Posterior vena cava (tissue), 2 donors: ENCODE measurements at places on chromosomes 6 and 20.

DNA sequence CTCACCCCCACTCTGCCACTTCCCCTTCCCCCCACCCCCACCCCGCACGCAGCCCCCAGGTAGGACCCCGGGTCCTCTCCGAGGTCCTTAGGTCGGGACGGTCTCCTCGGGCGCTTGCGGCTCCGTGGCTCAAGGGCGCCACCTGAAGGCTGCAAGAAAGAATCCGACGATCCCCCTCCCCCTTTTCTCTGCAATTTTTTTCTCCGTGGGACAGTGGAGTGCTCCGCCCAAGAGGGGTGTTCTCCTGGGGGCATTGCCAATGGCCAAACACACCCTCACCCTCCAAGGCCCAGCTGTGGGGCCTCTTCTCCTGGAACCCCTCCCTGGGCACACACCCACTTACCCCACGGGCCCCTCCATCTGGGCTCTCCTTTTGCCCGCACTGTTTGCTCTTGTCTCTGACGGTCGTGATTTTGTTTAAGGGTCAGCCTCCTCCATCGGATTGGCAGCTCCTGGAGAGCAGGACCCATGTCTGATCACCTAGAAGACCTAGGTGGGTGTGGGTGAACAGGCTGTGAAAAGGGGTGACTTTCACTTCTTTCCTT is 1.1 kb upstream of the TMEM74B start:
- no peak for DNase-seq

GRCh38 chr6:92259171-92259570 is 1160.2 kb downstream of the EPHA7 start:
- DNase-seq = no peak

DNA sequence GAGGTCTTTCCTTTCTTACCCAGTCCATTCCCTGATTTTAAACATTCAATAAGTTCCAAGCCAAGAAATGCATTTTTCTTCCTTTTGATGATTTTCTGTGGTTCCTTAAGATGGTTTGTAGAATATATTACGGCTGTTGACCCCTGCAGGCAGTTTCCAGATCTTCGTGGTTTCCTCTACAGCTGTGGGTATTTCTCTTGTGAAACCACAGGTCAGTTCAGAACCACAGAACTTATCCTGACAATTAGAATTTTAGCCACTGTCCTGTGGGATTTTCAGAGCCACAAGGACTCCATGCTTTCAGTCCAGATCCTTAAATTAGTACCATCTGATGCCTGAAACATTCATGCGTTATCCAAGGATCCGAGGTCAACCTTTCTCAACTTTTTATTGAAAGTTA is 29.7 kb upstream of the EXOC2 start:
- no peak for DNase-seq

DNA sequence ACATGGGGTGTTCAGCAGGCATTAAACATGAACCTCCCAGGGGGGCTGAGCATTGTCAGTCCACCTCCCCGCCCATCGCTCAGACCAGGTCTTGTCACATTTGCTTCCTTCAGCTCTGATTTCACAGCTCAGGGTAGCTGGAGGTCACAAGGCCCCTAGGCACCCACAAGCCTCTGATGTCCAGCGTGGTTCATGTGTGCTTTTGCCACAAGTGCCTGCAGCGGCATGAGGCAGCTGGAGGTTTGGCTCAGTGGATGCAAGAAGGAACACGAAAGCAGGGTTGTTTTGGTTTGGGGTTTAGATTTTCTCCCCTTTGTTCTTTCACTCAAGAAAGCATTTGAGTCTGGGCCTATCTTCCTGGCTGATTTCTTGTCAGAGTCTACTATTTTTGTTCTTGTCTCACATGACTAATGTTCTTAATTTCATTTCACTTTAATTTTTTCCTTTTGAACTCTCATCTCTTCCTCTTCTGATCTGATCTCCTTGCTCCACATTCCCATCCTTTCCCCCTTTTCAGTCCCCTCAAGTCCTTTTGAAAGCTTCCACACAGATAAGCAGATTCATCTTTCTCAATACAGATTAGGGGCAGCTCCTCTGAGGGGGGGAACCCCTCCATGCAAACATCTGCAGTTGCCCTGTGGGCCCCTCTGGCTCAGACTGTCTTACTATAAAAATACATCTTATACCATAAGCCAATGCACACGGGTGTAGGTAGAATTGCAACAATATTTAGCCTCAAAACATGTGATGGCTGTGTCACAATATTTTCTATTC is 68.1 kb upstream of the CEP85L start:
- DNase-seq = no peak

DNA sequence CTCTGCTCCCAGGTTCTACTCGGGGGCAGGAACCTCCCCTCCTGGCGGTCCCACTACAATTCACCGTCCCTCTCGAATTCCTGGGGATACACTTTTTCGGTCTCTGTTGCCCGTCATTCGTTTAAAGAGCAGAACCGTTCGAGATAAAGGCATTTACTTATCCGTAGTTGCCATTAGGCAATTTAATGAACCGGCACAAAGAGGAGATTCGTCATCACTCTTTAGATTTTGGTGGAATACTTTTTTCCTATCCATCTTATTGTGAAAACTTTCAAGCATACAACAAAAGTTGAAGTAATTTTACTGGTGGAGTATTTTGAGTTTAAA is 1.2 kb upstream of the CD24 start:
- DNase-seq = no peak

GRCh38 chr20:33415948-33416347 is 14.6 kb upstream of the CDK5RAP1 start:
- DNase-seq = no peak

- no peak for DNase-seq
Observed at GRCh38 chr6:119183457-119183856, 105.0 kb upstream of the FAM184A start.

GRCh38 chr20:45867819-45868176 is 10.4 kb downstream of the ZSWIM3 start:
- DNase-seq = no peak

DNA sequence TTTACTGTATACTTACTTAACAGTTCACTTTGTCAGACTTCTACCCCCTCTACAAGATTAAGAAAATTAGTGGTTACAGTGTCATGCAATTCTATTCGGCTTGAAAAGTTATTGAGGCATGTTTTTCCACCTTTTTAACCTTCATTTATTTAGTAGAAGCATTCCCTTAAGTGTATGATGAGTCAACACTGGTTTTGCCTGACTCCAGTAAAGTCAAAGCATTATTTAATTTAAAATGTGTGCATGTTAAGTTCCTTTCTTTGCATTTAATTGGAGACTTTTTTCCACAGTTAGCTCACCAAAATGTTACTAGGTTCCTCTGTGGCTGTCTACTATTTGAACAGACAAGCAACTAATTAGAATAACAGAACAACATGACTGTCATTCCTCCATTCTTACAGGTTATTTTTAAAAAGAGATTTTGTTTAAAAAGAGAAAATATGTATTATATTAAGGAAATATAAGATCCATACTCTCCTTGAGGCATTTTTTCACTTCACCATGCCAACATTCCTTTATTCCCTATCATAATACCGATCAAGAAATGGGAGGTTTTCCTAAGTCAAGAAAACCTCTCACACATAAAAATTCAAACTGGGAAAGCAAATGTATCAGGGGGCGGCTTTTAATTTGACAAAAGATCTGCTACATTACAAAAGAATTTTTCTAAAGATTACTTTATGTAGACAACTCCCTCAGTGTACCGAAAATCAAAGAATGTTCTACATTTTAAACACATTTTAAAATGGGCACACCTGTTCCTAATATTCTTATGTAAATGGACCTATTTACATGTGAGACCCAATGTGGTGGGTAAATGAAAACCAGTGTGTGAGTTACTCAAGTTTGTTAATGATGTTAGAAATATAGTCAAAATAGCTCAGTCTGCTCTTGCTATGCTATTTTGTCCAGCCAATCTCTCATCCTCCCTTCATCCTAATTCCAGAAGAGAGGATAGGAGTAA is 361.2 kb downstream of the UTRN start:
- no peak for DNase-seq

DNA sequence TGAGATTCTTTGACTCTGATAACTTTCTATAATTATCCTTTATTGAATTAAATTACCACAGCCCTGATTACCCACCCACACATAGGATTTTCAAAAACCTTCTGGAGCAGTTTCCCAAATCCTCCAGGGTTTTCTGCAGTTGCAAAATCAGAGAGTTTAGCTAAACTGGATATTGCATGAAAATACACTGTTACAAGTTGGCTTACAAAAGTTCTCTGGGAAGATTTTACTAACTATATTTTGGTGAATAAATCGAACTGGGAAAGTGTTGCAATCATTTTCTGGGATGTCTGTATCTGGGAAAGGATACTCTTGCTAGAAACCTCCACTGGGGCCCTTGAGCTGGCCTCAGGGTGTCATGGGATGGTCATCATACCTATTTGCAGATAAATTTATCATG is 97.6 kb upstream of the STMND1 start:
- DNase-seq = no peak

GRCh38 chr6:5462856-5463255 is 201.5 kb downstream of the FARS2 start:
- no peak for DNase-seq

DNA sequence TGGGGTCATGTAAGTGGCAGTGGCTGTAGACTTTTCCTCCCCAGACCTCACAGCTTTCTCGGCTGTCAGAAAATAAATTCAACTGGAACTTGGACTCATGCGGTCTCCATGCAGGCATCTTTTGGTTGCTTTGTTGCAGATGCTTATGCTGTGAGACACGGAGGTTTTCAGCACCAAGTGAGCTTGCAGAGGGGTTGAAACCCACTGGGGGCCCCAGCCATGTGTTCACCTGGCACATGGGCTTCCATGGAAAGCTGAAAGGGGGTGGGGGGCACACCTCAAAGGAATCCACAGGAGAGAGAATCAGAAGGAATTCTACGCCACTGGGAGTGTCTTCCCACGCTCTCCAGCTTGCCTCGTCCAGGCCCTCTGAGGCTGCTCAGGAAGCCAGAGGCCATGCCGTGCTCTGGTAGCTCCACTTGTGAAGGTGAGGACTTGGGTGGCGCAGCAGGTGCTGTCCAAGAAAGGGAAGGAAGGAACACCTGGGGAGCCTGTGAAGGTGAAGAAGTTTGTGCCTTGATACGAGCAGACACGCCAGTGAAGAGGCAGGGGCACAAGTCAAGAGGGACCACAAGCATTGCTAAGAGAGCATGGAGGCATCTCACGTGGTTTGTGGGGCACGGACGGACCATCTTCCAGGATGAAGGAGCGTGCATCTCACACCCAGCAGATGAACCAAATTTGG is 134.3 kb upstream of the PMEPA1 start:
- DNase-seq = no peak

DNA sequence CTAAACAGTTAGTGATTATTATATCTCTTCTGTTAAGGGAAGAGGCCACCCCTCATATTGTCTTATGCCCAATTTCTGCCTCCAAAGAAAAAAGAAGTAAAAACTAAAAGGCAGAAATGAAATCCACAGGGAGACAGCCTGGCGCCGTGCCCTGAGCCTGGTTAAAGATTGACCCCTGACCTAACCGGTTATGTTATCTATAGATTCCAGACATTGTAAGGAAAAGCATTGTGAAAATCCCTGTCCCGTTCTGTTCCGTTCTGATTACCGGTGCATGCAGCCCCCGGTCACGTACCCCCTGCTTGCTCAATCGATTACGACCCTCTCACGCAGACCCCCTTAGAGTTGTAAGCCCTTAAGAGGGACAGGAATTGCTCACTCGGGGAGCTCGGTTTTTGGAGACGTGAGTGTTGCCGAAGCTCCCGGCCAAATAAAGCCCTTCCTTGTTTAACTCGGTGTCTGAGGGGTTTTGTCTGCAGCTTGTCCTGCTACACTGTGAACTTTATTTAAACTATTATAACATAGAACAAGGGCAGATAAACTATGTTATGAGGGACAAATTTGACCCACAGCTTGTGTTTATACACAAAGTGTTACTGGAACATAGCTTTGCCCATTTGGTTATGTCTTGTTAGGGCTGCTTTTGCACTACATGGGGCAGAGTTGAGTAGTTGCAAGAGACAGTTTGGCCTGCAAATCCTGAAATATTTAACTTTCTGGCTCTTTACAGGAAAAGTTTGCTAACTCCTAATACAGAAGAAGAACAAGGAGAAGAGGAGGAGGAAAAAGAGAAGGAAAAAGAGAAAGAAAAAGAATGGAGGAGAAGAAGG is 49.6 kb downstream of the CD24 start:
- DNase-seq = no peak

GRCh38 chr20:50281831-50282591 is 91.4 kb downstream of the CEBPB start:
- DNase-seq = no peak

DNA sequence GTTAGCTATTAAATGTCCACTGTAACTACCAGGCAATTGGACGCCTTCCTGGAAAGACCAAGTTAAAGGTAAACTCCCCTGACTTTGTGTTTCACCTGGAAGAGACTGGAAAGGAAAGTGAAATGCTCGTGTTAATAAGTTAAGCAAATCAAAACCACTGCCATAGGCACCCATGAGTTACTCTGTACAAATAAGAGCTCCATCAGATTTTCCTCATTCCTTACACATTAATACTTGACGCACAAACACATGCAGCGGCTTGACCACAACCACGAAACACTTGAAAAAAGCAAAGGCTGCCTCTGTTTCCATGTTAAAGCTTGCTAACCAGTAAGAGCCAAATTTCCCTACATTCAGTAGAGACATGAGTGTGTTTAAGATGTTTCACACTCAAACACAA is 19.8 kb downstream of the GCM1 start:
- no peak for DNase-seq

DNA sequence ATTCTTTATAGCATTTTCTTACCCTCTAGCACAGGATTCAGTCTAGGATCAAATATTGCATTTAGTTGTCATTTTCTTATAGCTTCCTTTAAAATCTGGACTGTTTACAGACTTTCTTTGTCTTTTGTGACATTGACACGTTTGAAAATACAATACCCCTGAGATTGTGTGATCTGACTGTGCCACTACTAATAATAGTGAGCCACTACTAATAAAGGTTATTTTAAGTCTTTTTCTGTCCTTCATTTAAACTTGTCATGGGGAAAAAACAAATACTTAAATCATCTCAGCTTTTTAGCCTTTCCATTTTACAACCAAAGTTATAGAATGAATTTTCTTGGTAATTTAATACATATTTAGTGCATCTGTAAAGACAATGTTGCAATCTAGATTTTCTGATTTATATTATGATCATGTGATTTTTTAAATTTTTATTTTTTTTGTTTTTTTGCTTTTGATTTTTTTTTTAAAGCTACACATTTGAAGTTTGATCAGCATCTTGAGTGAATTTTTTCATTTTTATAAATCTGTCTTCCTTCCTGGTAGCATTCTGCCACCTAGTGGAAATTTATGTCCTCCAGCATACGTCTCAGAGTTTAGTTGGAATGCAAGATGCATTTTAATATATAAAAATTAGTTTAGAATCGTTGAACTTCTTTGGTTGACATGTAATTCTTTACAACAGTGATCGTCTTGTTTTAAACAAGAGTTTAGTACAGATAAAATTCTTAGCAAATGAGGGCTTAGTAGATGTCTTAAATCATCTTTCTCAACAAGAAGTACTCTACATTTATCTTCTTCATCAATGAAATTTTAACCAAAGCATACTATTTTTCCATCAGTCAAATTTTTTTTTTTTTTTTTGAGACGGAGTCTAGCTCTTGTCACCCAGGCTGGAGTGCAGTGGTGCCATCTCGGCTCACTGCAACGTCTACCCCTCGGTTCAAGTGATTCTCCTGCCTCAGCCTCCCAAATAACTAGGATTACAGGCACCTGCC is 119.4 kb downstream of the NCOA3 start:
- no peak for DNase-seq
